ENCODE measurements at places on chromosomes 13 and 19.

DNA sequence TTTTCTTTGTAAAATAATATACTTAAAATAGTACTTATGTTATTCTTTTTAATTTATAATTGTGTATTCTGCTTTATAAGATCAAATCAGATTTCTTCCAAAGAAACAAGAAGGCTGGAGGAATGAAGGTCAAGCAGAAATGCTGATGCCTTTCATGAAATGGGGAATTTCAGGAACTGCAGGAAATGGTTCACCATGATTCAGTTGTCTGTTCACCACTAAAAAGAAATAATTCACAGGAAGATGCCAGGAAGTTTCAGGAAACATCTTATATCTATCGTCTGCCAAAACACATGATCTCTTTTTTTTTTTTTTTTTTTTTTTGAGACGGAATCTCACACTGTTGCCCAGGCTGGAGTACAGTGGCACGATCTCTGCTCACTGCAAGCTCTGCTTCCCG lies 15.7 kb upstream of the SCEL start:
- DNase-seq, result peak; percentile 2

DNA sequence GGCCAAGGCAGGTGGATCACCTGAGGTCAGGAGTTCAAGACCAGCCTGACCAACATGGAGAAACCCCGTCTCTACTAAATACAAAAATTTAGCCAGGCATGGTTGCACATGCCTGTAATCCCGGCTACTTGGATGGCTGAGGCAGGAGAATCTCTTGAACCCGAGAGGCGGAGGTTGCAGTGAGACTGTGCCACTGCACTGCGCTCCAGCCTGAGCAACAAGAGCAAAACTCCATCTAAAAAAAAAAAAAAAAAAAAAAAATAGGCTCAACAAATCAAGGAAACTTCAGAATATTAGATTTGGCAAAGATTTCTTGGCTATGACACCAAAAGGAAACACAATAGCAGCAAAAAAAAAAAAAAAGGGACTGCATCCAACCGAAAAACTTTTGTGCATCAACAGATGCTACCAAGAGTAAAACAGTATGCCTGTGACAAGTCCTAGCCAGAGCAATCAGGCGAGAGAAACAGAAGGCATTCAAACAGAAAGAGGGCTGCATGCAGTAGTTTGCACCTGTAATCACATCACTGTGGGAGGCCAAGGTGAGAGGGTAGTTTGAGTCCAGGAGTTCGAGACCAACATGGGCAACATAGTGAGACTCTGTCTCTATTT lies 23.8 kb downstream of the ZNF160 start:
- DNase-seq, result no peak

DNA sequence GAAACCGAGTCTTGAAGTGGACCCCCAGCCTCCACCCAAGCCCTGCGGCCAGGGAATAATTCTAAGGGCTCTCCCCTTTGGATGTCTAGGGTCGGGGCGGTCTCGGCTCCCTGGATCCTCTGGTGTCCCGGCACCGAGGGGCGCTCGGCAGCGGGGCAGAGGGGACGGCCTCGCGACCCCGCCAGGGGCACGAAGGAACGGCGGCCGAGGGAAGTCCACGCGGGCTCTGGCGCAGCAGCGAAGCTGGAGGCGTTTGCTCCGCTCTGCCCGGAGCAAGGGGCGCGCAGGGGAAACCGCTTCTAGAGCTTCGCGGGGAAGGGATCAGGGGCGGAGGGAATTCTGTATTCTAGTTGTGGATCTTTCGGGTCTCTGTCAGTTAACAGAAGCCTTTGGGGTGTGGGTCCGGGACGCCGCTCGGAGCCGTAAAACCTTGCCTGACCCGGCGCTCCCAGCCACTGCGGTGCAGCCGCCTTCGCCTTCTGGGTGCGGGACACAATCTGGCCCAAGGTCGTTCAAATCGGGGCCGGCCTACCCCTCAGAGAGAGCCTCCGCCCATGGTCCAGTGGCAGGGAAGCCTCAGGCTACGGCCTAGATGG lies 118.2 kb downstream of the KCNRG start:
- DNase-seq, result no peak

GRCh38 chr13:110876609-110877008 lies 38.3 kb downstream of the ANKRD10 start:
- no peak for DNase-seq

Data from AG08395 (cell line).